ENCODE measurements at places on chromosomes 6 and 20. TPM values are rescaled to one million over a fixed set of nuclear protein-coding genes. Genes with fewer than 3 reads are reported as not detected.

Gene FILIP1
- total RNA-seq, result under 0.01 TPM

Gene RIMS4
- 0.29 TPM for total RNA-seq

Gene ERGIC3
- 475 TPM for total RNA-seq

Gene MYLK2
- total RNA-seq, result under 0.01 TPM

Gene SERAC1
- total RNA-seq, result 35.1 TPM

Gene CASS4
- under 0.01 TPM for total RNA-seq

Gene SMPDL3A
- 22.7 TPM for total RNA-seq

Gene ATP6V1G2
- total RNA-seq, result 2.2 TPM

Measured in osteoblast (primary cell).